ENCODE measurements at places on chromosomes 7 and 10. TPM values are rescaled to one million over a fixed set of nuclear protein-coding genes. Genes with fewer than 3 reads are reported as not detected.

POLD2 gene
- total RNA-seq = 92.9 TPM

GRCh38 chr7:112495156-112495788, 14.5 kb downstream of the LSMEM1 start:
- no peak for DNase-seq

GRCh38 chr7:95303013-95303905, 21.1 kb downstream of the PON1 start:
- DNase-seq = no peak

GRCh38 chr10:92242910-92243671, 47.8 kb downstream of the CPEB3 start:
- peak; percentile 61 for DNase-seq

- DNase-seq = no peak
These were observed 34.7 kb downstream of the ENTPD7 start for GRCh38 chr10:99693933-99694583.

MBL2 gene
- total RNA-seq = not detected

LRGUK gene
- 0.20 TPM for total RNA-seq

TSPAN12 gene
- 69.0 TPM for total RNA-seq

DNA sequence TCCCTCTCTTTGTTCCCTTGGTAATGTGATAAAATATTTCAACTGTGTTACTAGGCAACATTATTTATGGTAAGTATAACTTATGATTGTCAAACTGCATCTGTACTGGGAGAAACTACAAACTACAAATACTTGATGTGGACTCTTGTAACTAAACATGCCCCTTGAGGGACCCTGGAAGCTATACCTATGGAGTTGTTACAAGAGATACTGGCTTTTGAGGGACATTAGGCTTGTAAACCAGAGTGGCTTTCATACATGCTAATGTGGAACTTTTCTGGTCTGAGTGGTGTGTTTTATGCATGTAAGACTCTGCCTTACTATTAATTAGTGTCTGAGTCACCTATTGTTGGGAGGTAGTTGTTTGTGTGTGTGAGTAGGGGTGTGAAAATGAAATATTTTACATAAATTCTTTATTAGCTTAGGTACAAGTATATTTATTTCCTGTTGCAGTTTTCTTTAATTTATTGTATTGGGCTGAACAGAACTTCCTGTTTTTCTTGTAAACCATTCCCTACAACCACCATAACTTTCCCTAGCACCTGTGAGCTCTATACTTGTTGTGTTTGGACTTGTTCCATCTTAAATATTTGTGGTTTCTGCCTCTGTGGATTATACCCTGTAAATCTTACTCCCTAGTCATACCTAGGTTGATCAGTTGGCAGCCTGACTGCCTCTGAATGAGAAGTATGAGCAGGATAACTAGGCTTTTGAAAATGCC, 49.8 kb downstream of the STK31 start:
- no peak for DNase-seq

NANOS1 gene
- total RNA-seq = 8.7 TPM

GRCh38 chr7:2273866-2274265, 31.8 kb downstream of the NUDT1 start:
- no peak for DNase-seq

CARD11 gene
- total RNA-seq = 0.37 TPM

DNA sequence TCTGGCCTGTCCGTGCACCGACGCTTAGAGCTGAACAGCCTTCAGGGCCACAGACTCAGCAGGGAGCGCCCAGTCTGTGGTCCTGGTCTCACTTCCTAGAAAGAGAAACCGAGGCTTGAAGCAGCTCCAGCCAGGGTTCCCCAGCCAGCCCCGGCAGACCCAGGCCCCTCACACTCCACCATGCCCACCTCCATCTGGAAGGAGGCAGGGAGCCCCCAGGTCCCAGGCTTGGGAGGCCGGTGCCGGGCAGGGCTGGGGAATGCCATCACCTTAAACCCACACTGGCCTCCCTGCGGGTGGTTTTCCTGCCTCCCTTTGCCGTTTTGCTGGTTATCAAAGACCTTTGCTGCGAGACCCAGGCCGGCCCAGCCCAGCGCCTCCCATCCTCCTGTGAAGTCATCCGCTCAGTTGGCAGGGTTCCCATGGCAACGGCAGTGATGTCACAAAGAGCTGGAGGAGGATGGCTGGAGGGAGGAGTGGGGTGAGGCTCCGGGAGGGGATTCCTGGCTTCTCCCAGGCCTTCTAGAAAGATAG, 24.0 kb downstream of the ELFN1 start:
- DNase-seq = peak; percentile 33

DNA sequence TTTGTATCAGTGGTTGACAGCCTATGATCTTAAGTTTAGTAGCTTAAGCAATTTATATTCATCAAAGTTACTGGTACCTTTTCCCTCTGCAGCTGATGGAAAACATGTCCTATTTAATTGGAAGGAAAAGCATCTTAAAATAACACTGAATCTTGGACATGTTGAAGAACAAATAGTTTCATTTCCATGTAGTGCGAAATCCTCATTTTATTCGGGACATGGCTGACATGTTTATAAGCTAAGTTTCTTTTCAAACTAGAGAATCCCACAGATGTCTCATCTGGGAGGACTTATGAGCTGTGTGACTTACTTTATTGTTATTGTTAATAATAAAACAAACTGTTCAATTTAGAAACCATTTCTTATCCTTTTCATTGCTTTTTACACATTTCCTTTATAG, 461.0 kb downstream of the SUGCT start:
- DNase-seq = no peak

CALHM3 gene
- total RNA-seq = not detected

DNA sequence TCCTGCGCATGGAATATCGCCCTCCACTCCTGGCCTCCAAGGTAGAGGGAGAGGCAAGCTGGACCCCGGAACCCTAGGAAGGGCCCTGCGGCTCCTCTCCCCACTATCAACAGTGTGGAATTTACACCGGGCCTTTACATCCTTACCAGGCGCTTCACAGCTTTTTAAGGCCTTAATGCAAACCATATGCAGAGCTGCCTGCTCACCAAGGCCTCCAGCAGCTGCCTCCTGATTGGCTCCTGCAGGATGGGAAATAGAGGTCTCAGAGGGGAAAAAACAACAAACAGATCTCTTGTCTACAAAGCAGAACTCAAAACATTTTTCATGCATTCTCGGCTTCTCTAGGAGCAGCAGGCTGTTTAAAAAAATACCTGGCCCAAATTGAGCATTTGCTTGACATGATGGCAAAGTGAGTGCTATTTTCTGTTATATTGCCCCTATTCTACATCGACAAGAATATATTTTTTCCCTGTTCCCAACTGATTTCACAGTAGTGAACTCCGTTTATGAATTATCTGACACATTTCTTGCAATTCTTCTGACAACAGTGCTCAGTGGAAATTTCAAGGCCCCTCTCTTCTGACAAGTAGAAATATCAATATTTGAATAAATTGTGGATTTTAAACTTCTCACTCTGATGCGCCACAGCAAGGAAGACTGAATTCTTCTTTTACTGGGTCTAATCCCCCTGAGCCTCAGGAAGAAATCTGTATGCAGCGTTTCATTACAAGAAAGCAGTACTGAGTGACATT, 51.7 kb downstream of the EBF3 start:
- DNase-seq = no peak

DNA sequence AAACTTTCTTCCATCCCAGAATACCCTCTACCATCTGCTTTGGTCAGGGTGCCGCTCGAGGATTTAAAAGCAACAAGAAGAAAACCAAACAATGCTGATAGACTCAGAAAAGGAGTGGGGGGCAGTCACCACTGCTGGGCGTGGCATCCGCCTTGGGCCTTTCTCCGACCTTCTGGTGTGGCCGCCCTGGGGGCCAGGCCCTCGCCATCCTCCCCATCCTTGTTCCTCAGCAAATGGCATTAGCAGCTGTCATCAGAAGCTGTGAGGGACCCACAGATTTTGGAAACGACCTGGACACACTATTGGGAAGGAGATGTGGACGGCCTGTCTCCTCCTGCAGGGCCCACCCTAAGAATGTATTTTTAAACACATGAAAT, 4.0 kb downstream of the ZNF511 start:
- DNase-seq = no peak

DNA sequence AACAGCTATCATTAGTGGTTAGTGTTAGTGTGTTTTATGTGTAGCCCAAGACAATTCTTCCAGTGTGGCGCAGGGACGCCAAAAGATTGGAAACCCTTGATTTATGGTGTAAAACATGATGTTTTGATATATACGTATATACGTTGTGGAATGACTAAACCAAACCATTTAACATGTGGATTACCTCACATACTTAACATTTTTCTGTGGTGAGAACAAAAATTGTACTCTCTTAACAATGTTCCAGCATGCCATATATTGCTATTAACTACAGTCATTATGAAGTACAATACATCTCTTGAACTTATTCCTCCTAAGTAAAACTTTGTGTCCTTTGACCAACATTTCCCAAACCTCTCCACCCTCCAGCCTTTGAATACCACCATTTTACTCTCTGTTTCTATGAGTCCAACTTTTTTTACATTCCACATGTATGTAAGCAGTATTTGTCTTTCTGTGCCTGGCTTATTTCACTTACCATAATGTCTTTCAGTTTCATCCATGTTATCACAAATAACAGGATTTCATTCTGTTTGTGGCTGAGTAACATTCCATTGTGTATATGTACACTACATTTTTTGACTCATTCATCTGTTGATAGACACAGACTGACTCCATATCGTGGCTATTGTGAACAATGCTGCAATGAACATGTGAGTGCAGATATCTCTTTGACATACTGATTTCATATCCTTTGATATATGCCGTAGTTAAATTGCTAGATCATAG, 42.2 kb upstream of the MAGI2 start:
- no peak for DNase-seq

GRCh38 chr7:107162475-107162874, 6.3 kb upstream of the HBP1 start:
- no peak for DNase-seq

GRCh38 chr7:81367326-81367931, 402.4 kb downstream of the HGF start:
- DNase-seq = no peak

DNA sequence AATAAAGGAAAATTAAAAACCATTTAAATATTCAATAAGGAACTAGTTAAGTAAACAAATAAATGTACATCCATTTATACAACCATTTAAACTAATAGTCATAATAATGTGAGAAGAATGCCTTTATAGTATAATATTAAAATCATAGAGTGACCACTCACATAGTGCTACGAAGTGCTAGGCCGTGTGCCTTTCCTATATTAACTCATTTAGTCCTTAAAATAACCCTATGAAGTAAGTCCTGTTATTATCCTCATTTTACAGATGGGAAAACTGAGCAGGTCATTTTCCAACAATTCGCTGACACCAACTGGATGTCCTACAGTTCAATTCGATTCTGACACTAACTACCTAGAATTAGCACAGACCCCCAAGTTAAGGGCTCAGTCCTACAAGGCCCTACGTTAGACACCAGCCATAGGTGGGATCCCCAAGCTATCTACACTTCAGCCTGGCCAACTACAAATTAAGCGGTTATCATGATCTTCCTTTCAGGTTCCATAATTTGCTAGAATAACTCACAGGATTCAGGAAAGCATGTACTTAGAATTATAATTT, 4.1 kb downstream of the STRIP2 start:
- DNase-seq = no peak

GNGT1 gene
- not detected for total RNA-seq

GRCh38 chr10:112713411-112713810, 236.6 kb upstream of the TCF7L2 start:
- DNase-seq = no peak

- DNase-seq = no peak
These were observed 412.5 kb upstream of the LRGUK start for GRCh38 chr7:133714654-133715053.

DNA sequence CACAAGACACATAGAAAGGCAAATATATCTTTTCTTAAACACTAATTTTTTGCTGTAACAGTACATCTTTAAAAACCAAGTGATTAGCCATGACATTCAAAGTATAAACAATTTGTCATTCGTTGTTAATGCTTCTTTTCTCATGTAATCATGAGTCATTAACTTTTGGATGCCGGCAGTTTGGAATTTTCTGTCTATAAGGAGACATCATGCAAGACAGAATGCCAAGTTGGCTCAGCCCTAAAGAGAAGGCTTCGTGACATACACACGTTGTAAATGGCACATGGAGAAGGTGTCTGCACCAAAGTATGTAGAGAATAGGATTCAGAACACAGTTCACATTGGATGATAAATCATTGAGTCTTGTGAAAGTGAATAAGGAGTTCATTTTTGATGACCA, 35.9 kb downstream of the CCDC3 start:
- no peak for DNase-seq

CYP3A7 gene
- not detected for total RNA-seq

DNA sequence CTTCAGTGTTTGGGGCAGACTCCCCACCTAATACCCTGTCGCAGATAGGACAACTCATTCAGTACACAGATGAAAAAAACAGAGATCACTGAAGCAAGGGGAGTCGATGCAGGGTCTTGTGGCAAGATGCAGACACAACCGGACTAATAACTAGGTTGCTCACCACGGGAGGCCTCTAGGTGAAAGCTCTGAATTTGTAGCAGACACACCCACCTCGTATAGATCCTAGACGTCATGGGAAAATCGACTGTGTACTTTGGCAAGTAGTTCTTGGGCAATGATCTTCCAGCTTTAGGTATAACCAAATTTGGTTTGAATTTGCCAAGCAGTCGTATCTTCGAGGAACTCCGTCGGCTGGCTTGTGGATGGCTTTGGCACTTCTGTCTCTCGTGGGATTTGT, 88.1 kb downstream of the TCF7L2 start:
- DNase-seq = no peak

PODXL gene
- total RNA-seq = 61.2 TPM

CALML5 gene
- total RNA-seq = not detected

DNA sequence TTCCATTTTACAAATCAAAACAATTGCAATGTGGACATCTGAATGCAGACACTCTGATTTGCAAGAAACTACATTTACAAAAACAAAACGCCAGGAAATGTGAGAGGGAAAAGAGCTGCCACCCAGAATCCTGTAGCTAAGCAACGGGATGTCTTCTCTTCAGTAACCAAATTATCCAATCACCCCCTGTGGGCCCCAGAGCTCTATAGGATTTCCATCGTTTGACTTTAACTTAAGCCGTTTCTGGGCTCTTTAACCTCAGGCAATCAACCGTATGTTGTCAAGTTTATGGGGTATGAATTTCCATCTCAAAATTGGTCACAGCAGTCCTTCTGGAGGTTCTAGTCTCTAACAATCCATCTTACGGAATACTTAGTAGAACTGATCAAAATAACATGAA, 240.5 kb downstream of the ETV1 start:
- DNase-seq = no peak

- DNase-seq = peak; percentile 26
These were observed 1.5 kb upstream of the TRAPPC14 start for GRCh38 chr7:100160067-100160466.

SLC26A5 gene
- not detected for total RNA-seq

- DNase-seq = peak; percentile 70
These were observed 24.8 kb upstream of the SLIT1 start for GRCh38 chr10:97210543-97210960.
